ENCODE measurements at places on chromosomes 16 and 17. TPM values are rescaled to one million over a fixed set of nuclear protein-coding genes. Genes with fewer than 3 reads are reported as not detected.

Gene CDRT15
- polyA plus RNA-seq = not detected

Gene CES3
- 3.7 TPM for polyA plus RNA-seq

Gene DOC2B
- polyA plus RNA-seq = 4.8 TPM

Gene NLRC5
- polyA plus RNA-seq = not detected

Gene TEX14
- 0.90 TPM for polyA plus RNA-seq

Gene NOD2
- polyA plus RNA-seq = not detected

Gene ATP1B2
- 3.2 TPM for polyA plus RNA-seq

Gene SALL1
- 0.22 TPM for polyA plus RNA-seq

Gene IST1
- polyA plus RNA-seq = 461 TPM

Gene SLC6A2
- not detected for polyA plus RNA-seq

Gene KRTAP2-2
- not detected for polyA plus RNA-seq

Gene KCNJ2
- polyA plus RNA-seq = 1.5 TPM

Gene CYTH1
- 131 TPM for polyA plus RNA-seq

Gene TRPV3
- 0.19 TPM for polyA plus RNA-seq

Gene HES7
- polyA plus RNA-seq = 15.3 TPM

Gene NPIPB9
- polyA plus RNA-seq = 3.5 TPM

Gene CES5A
- polyA plus RNA-seq = 0.62 TPM

Gene MYO15A
- 1.9 TPM for polyA plus RNA-seq

Gene MFSD6L
- not detected for polyA plus RNA-seq

Gene TNRC6C
- 15.4 TPM for polyA plus RNA-seq

Gene ZKSCAN2
- 17.2 TPM for polyA plus RNA-seq

Gene SLFN14
- polyA plus RNA-seq = not detected

Gene PABPN1L
- 0.48 TPM for polyA plus RNA-seq

Gene NKD1
- polyA plus RNA-seq = 1.1 TPM

Gene UBE2Z
- polyA plus RNA-seq = 53.3 TPM

Gene TBC1D3E
- not detected for polyA plus RNA-seq

Gene TP53
- 14.3 TPM for polyA plus RNA-seq

Gene ARHGAP44
- polyA plus RNA-seq = 8.1 TPM

Gene C17orf67
- polyA plus RNA-seq = 0.15 TPM

Gene IRX5
- 0.14 TPM for polyA plus RNA-seq

Gene ZMYND15
- not detected for polyA plus RNA-seq

Gene SYNGR3
- polyA plus RNA-seq = 61.0 TPM

Gene DHRS7C
- not detected for polyA plus RNA-seq

Gene STX1B
- 4.5 TPM for polyA plus RNA-seq

Gene PIRT
- polyA plus RNA-seq = 0.06 TPM

Gene SLC38A10
- polyA plus RNA-seq = 46.0 TPM

Gene OTOP2
- not detected for polyA plus RNA-seq

Gene PPM1D
- 16.7 TPM for polyA plus RNA-seq

Gene LAT
- polyA plus RNA-seq = 6.4 TPM

Gene MYH1
- not detected for polyA plus RNA-seq

Gene PRKCB
- polyA plus RNA-seq = 27.6 TPM

Gene SMG6
- 17.5 TPM for polyA plus RNA-seq

Gene KRTAP4-6
- not detected for polyA plus RNA-seq

Gene KRTAP1-1
- not detected for polyA plus RNA-seq

Gene TAC4
- polyA plus RNA-seq = not detected

Gene CDK3
- polyA plus RNA-seq = 29.2 TPM

Gene KRT39
- not detected for polyA plus RNA-seq

Gene GPR179
- not detected for polyA plus RNA-seq

Gene EPN3
- not detected for polyA plus RNA-seq

Gene SCRN2
- polyA plus RNA-seq = 104 TPM

Gene CNGB1
- polyA plus RNA-seq = 20.7 TPM
